ENCODE measurements at places on chromosomes 11 and 22. TPM values are rescaled to one million over a fixed set of nuclear protein-coding genes. Genes with fewer than 3 reads are reported as not detected.

TMEM191B gene
- polyA plus RNA-seq = not detected

NECTIN1 gene
- 16.1 TPM for polyA plus RNA-seq

FAM111B gene
- 7.2 TPM for polyA plus RNA-seq

DSCAML1 gene
- 0.58 TPM for polyA plus RNA-seq

PDGFB gene
- 23.9 TPM for polyA plus RNA-seq

HMOX1 gene
- polyA plus RNA-seq = 18.3 TPM

SLC35F2 gene
- polyA plus RNA-seq = 4.6 TPM

PATE2 gene
- polyA plus RNA-seq = not detected

FAM181B gene
- 0.12 TPM for polyA plus RNA-seq

RIMBP3C gene
- 0.38 TPM for polyA plus RNA-seq

RAC2 gene
- polyA plus RNA-seq = 6.9 TPM

DDTL gene
- 4.5 TPM for polyA plus RNA-seq

AQP11 gene
- polyA plus RNA-seq = 1.6 TPM

All from muscle of back (tissue), 13 donors.